ENCODE measurements at places on chromosomes 12 and 14.

DNA sequence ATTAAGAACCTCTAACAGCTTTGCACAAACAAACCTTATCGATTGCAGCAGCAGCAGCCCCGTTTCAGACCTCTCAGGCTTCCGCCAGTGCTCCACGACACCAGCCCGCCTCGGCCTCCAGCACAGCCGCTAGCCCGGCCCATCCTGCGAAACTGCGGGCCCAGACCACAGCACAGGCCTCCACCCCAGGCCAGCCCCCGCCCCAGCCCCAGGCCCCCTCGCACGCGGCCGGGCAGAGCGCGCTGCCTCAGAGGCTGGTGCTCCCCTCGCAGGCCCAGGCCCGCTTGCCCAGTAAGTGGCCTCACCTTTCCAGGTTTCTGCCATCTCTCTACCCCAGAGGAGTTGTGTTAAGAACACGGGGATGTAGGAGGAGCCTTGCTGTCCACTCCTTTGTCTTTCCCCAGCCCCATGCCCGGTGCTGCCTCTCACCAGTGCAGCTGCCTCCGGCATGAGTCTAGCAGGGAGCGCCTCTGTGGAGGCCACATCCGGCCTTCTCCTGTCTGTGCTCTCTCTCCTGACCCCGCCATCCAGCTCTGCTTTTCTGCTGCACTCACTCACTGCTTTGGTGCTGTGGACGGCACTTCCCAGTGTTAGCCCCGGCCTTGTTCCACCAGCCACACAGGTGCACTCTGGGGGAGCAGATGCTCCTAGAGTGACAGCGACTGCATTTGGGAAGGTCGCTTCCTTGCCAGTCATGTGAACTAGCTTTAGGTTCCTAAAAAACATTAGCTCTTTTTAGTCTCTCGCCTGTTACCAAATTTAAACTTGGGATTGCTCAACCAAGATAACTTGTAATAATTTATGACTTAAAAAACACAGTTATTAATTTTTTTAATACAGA lies 71.5 kb downstream of the EP400 start:
- DNase-seq = no peak

DNA sequence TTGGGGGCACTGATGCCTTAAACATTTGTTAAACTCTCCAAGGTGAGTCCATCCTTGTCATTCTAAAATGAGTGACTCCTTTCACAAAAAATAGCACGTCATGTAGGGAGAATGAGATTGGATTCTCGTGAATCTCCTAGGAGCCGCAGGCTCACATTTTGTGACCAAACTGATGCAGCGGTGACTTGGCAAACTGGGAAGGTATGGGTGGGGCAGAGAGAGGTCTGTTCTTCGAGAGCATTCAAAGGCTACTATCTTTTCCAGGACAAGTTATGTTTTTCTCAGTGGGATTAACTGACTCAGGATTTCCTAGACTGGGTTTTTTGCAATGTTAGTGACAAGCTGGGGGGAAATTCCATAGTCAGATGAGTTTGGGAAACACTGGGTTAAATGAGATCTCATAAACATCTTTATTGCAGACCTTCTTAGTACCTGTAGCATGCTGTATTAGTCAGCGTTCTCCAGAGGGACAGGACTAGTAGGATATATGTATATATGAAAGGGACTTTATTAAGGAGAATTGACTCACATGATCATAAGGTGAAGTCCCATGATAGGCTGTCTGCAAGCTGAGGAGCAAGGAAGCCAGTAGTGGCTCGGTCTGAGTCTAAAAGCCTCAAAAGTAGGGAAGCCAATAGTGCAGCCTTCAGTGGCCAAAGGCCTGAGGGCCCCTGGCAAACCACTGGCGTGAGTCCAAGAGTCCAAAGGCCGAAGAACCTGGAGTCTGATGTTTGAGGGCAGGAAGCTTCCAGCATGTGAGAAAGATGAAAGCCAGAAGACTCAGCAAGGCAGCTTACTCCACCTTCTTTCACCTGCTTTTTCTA lies 61.0 kb downstream of the FOXN4 start:
- no peak for DNase-seq

DNA sequence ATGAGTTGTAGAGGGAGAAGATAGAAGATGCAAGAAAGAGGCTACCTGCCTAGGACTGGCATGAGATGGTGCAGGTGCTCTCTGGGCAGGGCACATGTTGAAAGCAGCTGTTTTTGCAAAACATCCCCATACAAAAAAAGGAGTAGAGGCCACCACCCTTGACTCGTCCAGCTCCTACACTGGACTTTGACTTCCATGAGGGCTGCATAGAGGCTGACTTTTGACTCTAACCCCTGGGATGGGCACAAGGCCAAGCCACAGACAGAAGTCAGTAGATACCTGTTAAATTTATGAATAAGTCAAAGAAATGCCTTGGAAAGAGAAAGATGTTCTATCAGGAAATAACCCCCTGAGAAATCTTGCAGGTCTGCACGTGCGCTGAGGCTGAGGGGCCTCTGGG lies 1139.1 kb upstream of the TMEM132C start:
- DNase-seq = no peak

DNA sequence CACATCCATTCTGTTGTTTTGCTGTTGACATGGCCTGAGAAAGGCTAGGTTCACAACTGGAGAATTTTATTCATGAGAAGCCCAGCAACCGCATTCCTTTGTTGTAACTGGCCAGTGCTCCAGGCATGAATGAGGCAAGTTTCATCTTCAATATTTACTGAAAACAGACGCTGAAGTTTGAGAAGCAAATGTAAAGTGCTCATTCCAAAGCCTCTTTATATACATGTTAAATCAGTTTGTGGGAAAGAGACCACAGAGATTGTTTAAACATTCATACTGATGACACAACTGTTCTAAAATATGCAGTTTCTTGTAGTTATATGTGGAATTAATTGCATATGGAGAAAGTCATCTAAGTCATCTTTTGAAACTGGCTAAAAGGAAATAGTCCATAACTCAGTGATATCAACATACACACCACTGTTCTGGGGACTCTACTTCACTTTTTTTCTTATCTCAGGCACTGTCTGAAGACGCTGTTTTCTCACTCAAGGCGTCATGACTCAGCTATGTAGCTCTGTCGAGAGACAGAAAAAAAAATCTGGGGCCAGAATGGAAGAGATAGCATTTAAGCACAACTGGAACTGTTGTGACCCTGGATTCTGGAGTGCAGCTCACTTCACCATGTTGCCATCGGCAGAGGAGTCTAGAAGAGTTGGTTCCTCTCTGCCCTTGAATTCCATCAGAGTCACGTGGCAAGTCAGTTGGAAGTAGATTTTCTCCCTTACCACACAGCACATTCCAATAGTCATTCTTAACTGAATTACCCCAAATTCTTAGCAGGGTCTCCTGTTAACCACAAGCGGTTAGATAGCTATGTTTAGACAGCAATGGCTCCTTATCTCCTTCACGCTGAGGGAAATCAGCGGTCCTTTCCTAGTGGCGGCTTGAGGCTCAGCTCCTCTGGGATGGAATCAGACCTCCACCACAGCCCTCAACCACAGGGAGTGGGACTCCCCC lies 258.4 kb upstream of the HMGA2 start:
- DNase-seq = no peak

- no peak for DNase-seq
These were observed 192.9 kb downstream of the SEC23A start for GRCh38 chr14:38910092-38910491.

GRCh38 chr12:45509187-45509586 lies 220.3 kb upstream of the ARID2 start:
- DNase-seq = no peak

GRCh38 chr12:40439771-40440492 lies 215.1 kb downstream of the LRRK2 start:
- no peak for DNase-seq

Measured in iPS DF 19.7 (cell line).